ENCODE measurements at places on chromosomes 6 and 20.

- no peak for DNase-seq
These were observed 66.9 kb upstream of the FABP7 start for GRCh38 chr6:122712448-122713137.

- no peak for DNase-seq
These were observed 31.3 kb downstream of the KIAA0319 start for GRCh38 chr6:24614648-24615047.

DNA sequence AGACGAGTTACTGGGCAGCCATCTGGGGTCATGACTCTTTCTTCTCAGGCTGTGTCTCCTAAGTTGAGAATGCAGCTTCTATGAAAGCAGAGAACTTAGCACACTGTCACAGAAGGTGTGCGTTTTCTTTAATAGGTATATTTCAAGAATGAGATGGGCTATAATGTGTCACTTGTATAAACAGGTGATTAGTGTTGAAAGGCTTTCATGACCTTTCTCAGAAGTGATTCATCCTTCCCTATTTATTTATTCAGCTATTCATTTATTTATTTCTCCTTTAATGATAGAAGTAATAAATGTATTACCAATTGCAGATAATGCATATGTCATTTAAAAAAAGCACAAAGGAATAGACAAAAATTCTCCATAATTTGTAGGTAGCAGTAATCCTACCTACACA is 157.2 kb upstream of the COL21A1 start:
- no peak for DNase-seq

- DNase-seq, result no peak
These were observed 20.1 kb downstream of the C6orf163 start for GRCh38 chr6:87364602-87365252.

GRCh38 chr6:163494279-163494727 is 79.8 kb downstream of the QKI start:
- DNase-seq, result no peak

- DNase-seq, result no peak
These were observed 3.7 kb upstream of the CARMIL1 start for GRCh38 chr6:25275436-25275835.

DNA sequence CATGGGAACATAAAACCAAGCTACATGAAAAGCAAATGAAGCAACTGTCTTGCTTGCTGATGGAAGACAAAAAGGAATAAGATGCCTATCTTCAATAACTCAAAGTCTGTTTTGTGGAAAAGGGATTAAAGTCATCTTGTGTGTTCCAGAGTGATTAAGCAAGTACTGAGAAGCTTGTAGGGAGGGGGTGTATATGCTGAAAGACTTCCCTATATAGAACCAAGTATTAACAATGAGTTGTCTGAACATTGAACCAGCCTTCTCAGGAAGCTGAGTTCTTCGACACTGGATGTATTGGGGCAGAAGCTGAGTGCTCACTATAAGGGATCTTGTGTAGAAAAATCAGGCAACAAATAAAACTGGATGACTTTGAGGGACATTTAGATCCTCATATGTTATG is 451.8 kb downstream of the CD83 start:
- DNase-seq, result no peak

GRCh38 chr6:19354181-19354580 is 483.0 kb upstream of the ID4 start:
- no peak for DNase-seq

All from stimulated activated CD8-positive, alpha-beta memory T cell treated with anti-CD3 and anti-CD28 coated beads, Interleukin-7, amount 100 ng/mL, for 24 hours (primary cell).